DMS153 (cell line): ENCODE measurements at places on chromosomes 5 and 9.

GRCh38 chr9:13181652-13182051 lies 97.8 kb downstream of the MPDZ start:
- DNase-seq = no peak

DNA sequence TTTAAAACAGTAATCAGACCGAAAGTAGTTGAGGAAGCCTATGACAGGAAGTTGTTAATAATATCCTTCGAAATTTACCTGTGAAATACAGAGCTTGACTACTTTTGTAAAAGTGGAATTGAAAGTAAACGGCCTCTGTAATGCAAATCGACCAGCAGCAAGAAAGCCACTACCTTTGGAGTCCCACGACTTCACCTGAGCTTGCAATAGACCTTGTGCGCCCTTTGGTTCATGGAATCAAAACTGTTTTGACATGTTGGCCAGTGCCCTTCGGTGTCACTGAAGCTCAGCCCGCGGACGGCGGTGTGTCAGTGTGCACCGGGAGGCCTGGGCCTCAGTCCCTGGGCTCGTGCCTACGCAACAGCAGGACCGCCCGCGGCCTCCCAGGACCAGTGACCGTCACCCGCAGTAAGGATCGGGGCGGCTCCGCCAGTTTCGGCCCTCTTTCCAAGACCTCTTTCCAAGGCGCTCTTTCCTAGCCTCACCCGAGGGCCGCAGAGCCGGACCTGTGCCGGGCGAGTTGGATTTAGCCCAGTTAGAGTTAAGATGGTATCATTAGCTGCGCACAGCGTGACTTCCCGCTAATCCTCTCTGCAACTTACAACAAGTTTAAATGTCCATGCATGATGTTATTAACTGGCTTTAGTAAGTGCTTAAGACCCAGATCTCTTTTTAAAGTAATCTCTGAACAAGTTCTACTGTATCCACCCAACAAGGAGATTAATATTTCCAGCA lies 223.3 kb downstream of the MEF2C start:
- DNase-seq = no peak

DNA sequence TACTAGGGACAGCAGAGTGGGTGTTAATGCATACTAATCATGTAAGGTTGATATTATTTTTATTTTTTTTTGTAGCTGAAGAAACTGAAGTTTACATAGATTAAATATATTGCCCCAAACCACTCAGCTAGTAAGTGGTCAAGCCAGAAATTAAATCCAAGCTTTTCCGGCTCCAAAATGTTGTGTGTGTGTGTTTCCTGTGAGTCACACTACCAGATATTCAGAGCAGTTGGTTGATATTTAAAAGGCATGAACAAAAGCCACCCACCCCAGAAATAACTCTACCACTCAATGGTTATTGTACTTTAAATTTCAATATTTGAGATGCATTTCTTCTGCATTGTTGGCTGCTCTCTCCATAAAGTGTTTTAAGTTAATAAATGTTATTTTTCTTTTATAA lies 29.5 kb downstream of the KCNN2 start:
- DNase-seq = no peak

DNA sequence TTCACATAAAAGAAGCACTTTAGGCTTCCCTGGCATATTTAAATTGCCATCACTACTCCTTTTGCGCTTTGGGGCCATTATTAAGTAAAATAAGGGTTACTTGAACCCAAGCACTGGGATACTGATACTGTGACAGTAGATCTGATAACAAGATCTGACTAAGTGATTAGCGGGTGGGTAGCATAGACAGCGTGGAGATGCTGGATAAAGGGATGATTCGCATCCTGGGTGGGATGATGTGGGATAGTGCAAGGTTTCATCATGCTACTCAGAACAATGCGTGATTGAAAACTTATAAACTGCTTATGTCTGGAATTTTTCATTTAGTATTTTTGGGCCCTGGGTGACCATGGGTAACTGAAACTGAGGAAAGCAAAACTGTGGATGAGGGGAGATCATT lies 75.1 kb downstream of the PTTG1 start:
- DNase-seq = no peak

- DNase-seq = peak; percentile 56
Measured at GRCh38 chr5:159003045-159004030, 96.4 kb downstream of the EBF1 start.

DNA sequence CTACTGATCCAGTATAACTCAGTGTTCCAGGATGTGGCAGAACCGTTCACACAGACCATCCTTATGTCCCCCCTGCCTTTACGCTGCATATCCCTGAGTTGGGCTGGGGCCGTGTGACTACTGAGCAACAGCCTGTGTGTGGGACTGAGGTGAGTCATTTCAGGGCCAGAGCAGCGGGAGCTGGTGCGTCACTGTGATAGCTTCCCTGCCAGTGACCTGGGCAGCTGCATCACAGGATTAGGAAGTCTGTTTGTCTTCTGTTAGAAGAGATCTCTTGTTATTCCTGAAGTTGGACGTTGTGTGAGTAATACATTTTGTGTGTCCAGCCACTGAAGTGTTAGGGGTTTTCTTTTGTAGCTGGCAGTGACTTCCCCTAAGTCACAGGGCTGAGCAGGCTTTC lies 35.6 kb downstream of the TPPP start:
- DNase-seq = no peak

- no peak for DNase-seq
Measured at GRCh38 chr5:43561356-43561755, 4.5 kb upstream of the PAIP1 start.

GRCh38 chr9:9846557-9846956 lies 766.2 kb downstream of the PTPRD start:
- DNase-seq = no peak

DNA sequence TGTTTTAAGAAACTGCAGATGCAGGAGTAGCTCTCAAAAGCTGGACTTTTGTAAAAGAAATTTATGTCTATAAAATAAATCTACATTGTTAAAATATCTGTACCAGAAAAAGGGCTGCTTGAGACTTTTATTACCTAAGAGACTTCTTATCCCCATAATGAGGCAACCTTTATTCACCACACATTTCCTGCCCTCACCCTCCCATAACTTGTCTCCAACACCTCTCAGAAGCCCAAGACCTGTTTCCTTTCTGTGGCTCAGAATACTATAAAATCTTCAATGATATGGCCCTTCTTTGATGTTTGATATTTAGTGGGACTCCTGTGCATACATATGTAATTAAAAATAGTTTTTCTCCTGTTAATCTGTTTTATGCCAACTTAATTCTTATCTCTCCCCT lies 141.5 kb upstream of the FER start:
- DNase-seq = no peak

DNA sequence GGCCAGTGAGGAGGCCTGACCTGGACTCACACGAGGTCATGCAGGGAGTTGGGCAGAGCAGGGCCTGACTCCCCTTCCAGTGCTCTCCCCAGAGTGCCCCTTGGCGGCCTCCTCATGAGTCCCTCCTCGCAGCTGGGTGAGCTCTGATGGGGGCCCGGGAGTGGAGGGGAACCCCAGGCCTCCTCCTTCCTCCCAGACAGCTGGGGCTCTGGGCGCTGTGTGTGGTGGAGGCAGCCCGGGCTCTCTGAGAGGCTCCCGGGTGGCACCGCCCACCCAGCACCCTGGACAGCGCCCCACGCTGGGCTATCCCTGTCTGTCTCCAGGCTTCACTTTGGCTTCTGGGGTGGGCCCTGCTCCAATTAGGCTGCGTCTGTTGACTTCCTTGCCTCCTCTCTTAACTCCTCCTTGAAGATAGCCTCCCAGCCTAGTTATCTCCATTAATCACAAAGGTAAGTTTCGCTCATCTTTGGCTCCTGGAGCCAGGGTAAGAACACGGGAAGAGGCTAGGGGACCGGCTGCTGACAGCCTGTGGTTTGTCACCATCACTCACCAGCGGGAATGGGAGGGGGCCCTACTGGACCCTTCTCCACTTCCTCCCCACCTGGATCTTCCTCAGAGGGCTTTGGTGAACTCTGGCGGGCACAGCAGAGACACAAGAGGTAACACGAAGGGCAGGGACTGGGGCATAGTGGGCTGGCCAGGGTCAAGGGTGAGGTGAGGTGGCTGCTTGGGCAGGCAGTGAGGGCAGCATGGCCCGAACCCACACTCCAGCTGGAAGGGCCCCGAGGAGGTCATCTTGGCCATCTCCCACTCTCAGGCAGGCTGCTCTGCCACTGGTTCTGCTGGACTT lies 13.1 kb downstream of the PSD2 start:
- no peak for DNase-seq

- DNase-seq = no peak
Measured at GRCh38 chr5:2894316-2894715, 142.8 kb upstream of the IRX2 start.

- DNase-seq = no peak
Measured at GRCh38 chr5:35884191-35884769, 27.6 kb downstream of the IL7R start.

DNA sequence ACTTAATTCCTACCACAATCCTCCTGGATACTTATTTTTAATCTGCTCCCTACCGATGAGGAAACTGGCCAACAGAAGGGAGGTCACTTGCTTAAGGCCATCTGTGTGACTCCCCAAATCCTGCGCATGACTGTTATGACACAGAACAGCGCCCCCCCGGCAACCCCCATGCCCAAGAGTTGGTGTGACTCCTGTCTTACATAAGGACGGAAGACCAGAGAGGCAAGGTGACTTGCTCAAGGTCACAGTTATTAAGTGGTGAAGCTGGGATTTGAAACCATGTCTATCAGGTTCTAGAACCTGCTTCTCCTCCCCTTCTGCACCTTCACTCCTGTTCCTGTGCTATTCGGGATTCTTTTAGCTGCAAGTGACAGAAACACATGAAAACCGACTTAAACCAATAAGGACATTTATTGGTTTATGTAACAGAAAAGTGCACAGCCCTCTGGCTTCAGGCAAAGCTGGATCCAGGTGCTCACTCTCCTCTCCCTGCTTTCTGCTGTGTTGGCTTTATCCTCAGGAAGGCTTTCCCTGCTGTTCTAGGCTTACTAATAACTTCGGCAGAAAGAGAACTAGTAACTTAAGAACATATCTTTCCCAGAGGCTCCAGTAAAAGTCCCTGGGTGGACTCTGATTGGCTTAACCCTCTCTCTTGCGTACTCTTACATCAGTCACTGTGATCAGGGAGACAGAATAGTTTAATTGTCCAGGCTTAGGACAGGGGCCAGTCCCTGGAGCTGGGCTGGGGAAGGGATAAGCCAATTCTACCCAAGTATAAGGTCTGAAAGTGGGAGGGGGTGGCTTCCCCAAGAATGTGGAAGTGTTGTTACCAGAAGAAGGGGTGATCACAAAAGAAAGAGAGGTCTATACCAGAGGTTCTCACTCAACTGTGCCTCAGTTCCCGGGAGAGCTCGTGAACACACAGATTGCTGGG lies 43.7 kb downstream of the FGF18 start:
- no peak for DNase-seq

DNA sequence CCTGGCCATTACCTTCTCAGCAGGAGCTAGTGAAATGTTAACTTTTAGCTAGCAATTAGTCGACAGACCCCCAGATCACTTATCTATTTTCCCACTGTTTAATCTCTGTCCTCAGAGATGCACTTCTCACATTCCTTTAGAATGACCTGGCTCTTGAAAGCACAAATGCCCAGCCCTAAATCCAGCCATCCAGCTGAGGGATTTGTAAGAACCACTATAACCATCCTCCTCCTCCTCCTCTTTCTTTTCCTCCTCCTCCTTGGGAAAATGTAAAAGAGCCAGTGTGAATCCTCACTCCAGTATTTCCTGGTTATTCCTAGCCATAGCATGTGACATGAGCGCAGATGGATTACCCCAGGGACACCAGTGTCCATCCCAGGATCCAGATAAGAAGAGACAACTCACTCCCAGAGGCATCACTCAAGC lies 124.3 kb downstream of the ENC1 start:
- DNase-seq = no peak

- no peak for DNase-seq
Measured at GRCh38 chr9:8778356-8778755, 978.8 kb upstream of the DMAC1 start.

DNA sequence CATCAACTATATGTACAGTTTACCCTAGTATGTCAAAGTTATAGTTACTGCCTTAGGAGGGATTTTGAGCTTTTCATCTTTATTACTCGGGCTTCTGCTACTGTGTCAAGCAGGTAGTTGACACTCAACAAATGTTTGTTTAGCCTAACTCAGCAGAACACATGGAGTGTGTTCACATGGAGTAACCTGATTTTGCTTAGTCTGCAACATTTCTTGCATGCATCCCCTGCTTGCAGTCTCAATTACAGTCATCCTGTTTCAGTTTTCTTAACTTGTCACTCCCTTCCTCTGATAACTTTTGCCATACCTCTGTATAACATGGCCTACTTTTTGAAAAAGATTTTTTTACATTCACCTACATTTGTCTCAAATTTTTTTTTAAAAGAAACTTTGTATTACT lies 135.5 kb downstream of the NMUR2 start:
- DNase-seq = no peak

DNA sequence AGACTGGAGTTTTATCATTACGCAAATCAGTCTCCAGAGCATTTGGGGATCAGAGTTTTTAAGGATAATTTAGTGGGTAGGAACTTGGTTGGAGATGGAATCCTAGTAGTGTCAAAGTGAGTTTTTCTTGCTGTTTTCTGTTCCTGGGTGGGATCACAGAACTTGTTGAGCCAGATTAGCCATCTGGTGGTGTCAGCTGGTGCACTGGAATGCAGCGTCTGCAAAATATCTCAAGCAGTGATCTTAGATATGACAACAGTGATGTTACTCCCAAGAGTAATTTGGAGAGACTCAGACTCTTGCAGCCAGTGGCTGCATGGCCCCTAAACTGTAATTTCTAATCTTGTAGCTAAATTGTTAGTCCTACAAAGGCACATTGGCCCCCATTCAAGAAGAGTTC lies 1257.8 kb downstream of the MAT2B start:
- no peak for DNase-seq

- DNase-seq = no peak
Measured at GRCh38 chr9:36991516-36992134, 42.4 kb downstream of the PAX5 start.

- no peak for DNase-seq
Measured at GRCh38 chr5:13581914-13582313, 362.6 kb downstream of the DNAH5 start.

DNA sequence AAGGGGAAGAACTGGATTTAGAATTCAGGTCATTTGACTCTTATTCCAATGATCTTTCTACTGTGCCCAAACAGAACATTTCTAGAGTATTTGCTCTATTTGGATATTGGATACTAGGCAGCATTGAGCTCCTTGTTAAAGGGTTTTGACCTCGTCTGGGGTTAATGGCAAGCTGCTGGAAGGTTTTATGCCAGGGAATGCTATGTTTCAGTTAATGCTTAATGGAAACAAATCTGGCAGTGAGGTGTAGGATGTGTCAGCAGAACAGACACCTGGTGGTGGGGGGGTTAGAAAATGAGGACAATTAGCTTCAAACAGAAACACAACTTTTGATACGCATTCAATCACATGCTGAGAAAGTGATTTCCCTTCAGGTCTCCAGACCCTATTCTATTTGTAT lies 51.5 kb downstream of the AGXT2 start:
- DNase-seq = no peak

DNA sequence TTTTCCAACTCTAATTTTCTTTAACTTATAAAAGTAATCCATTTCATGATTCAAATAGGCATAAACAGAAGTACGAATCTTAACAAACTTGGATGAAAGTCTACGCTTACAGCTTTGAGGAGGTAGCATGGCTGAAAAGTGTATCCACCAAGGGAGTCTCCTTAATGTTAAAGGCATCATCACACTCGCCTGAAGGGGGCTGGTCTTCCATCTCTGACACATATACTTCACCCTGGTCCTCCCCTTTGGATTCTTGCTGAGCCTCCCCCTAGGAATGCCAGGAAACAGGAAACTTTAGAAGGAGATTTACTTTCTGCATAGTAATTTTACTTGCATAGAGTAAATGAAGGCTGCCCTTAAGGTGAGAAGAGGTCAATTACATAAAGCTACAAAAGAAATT lies 10.3 kb upstream of the NME5 start:
- DNase-seq = no peak
